Activated CD8-positive, alpha-beta memory T cell treated with anti-CD3 and anti-CD28 coated beads for 24 hours (primary cell): ENCODE measurements at places on chromosomes 16 and 17.
A peak's percentile ranks its signal among the peaks of the same experiment; 100 is the strongest.

- no peak for DNase-seq
Measured at GRCh38 chr17:66135896-66136295, 56.0 kb downstream of the CEP112 start.

DNA sequence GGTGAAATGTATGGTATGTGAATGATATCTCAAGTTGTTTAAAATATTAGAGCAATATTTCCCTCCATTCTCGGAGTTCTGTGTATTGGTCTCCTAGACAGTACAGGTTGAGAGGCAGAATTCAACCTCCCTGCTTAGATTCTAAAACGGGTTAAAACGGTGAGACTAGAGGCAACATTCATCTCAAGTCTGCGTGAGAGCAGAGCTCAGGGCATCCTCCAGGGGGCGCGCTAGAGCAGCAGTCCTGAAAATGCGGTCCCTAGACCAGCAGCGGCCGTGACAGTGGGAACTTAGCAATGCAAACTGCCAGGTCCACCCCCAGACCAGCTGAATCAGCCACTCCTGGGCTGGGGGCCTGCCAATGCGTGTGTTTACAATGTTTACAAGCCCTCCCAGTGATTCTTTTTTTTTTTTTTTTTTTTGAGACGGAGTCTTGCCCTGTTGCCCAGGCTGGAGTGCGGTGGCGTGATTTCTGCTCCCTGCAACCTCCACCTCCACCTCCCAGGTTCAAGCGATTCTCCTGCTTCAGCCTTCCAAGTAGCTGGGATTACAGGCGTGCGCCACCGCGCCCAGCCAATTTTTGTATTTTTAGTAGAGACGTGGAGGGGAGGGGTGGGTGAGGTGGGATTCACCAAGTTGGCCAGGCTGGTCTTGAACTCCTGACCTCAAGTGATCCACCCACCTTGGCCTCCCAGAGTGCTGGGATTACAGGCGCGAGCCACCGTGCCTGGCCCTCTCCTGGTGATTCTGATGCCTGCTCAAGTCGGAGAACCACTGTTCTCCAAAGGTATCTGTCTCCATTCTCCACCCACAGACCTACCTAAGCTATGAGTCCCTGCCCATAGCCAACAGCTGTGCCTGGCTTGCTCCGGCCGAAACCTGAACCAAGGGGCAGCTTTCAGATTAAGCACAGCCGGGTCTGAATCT is 24.2 kb downstream of the KLHL36 start:
- peak; percentile 92 for DNase-seq

DNA sequence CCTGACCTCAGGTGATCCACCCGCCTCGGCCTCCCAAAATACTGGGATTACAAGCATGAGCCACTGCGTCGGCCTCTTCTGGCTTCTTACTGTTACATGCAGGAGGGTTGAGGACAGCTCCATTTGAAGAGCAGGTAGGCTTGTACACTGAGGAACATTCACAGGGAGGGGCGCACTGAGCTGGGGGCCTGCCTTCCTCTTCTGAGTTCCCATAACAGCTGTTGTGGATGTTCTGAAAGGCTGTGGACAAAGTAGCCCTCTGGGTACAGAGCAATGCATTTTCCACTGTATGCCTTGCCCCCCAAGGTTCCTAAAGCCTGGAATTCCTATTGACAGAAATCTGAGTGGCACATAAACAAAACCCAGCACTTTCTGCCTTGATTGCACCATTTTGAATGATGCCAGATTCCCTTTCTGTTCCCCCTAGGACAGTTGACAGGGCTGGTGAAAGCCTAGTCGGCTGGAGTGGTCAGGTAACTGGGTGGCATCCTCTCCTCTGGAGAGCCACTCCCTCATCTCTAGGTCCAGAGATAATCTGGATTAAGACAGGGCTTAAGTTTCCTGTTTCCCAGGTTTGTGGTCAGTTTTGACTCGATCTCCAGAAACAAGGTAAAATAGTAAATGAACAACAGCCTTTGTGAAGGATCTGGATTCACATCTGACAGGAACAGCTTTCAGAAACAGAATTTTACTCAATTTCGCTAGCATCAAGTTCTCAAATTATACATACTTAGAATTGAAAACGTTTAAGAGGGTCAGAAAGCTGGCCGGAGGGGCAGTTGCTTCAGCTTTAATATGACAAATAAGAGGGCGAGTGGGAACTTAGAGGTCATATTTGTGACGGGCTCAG is 1.3 kb upstream of the CDK5R1 start:
- DNase-seq: no peak

- DNase-seq: no peak
Measured at GRCh38 chr17:76982408-76983074, 114.3 kb downstream of the MGAT5B start.

DNA sequence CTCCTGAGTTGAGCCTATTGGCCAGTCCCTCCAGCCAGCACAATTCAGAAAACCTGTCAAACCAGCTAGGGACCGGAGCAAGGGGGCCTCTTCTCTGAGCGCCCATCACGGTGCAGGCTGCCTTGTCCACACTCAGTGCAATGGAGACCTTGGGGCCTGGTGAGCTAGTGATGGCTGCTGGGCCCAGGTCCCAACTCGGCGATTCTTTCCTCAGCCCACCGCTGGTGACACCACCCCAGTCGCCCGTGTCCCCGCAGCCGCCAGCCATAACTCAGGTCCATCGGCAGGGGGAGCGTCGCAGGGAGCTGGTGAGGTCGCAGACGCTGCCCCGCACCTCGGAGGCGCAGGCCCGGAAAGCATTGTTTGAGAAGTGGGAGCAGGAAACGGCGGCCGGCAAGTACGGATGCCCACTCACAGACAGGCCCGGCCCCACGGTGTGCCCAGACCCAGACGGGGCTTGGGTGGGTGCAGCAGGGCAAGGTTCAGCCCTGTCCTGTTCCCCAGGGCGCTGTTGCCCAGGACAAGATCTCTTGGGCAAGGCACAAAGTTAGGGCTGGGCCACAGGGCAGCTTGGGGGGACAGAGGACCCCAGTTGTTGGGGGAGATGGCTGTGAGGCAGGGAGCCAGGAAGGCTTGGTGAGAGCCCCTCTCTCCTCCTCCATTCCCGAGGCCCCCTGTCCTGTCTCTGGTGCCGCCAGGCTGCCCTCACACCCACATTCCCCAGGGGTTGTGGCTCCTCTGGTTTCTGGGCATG is 10.8 kb downstream of the SMTNL2 start:
- peak; percentile 75 for DNase-seq

GRCh38 chr17:7060165-7060891 is 16.4 kb upstream of the SLC16A11 start:
- peak; percentile 71 for DNase-seq

GRCh38 chr16:27169511-27170071 is 33.7 kb upstream of the KDM8 start:
- DNase-seq: peak; percentile 77

DNA sequence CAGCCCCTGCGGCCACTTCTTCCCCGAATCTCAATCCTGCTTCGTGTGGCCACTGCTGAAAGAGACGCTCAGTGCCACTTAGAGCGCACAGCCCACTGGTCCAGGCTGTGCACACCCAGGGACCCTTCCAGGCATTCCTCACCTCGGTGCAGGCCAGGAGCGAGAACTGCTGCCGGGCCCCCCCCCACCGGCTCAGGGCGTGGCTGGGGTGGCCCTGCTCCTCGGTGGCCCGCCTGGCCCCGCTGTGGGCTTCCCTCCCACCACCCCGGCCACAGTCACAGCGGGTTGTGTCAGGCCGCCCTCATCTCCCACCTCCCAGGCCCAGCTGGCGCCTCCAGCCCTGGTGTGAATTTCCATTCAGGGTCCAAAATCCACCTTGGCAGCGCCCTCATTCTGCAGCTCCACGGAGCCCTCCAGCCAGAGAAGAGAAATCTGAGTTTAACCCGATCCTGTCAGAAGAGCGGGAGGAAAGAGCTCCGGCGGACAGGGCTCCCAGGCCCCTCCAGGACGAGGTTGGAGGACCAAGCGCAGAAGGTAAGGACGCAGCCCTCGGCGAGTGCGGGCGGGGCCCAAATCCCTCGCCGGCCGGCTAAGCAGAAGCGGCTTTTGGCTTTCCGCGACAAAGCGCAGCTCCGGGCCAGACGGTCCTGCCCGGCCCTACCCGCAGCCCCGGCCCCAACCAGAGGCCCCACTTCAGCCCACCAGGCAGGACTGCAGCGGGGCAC is 12.0 kb downstream of the TBC1D16 start:
- no peak for DNase-seq

- DNase-seq: no peak
Measured at GRCh38 chr17:78081551-78081950, 47.0 kb downstream of the TMC6 start.
